ENCODE measurements at places on chromosomes 1 and 21.

GRCh38 chr1:95039360-95040031, 33.3 kb downstream of the ALG14 start:
- H3K36me3 ChIP-seq = no peaks in the 10 kb centered on the region
- H3K27me3 ChIP-seq = no peaks in the 10 kb centered on the region
- no peak for DNase-seq
- no peak overlapping the region for H3K4me3 ChIP-seq
- H3K4me1 ChIP-seq = no peaks in the 10 kb centered on the region
- H3K27ac ChIP-seq = no peak overlapping the region

- no peaks in the 10 kb centered on the region for H3K27me3 ChIP-seq
- no peak overlapping the region for H3K27ac ChIP-seq
- H3K4me1 ChIP-seq = peaks cover 3% of the 10 kb centered on the region
- no peak overlapping the region for H3K4me3 ChIP-seq
Measured at GRCh38 chr1:83850834-83851233, 148.1 kb downstream of the TTLL7 start.

DNA sequence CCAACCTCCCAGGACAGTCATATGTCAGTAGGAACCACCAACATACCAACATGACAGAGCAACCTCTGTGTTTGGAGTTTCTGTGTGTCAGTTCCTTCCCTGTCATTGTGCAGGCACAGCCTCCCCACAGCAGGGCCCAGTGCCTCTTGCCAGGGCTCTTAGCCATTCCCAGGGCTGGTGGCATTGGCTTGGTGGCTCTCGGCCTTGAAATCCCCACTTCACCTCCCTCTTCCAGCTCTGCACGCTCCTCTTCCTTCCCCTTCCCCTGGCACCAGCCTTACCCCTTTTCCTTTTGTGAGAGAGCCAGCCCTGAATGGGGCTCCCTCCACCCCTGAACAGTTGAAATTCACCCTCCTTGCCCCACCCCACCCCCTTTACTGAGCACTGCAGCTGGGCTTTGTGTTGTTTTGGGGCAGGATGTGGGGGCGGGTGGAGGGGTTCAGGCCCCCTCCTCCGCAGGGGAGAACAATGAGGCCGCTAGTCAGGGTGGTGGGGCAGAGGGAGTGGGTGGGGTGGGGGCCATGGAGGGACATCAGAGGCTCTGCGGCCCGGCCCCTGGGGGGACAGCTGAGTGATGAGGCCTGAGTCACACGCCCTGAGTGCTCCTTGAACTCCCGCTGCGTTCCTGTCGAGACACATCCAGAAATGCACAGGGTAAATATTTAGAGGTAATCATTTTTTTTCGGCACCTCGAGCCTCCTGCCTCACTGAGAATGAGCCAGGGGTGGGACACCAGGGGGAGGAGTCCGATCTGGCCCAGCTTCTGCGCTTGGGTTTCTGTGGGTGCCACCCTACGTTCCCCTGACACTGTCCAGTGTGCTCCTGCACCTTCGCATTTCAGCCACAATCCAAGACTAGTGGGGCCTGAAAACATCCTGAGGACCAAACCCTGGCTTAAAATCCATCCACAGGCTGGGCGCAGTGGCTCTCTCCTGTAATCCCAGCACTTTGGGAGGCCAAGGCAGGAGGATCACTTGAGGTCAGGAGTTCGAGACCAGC, 28.6 kb downstream of the LGR6 start:
- no peaks in the 10 kb centered on the region for H3K36me3 ChIP-seq
- no peak overlapping the region for H3K4me3 ChIP-seq
- DNase-seq = no peak
- peaks cover 31% of the 10 kb centered on the region for H3K27me3 ChIP-seq
- H3K27ac ChIP-seq = no peak overlapping the region
- peaks cover 6% of the 10 kb centered on the region for H3K4me1 ChIP-seq

DNA sequence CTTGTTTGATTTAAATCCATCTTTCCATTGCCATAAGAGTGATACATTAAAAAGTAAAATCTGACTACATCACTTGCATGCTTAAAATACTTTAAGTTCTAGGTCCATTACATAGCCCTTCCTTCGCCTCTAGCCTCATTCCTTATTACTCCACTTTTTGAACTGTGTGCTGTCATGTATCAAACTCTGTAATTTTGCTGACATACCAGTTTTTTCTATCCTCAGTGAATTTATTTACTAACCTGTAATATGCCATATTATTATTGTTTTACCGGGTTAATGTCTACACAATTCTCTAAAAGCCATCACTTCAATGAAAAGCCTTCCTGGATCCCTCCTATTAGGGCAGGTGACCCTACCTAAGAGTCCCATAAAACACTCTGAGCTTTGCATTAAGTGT, 4.9 kb upstream of the SPRR2G start:
- peaks cover 2% of the 10 kb centered on the region for H3K27me3 ChIP-seq
- H3K4me1 ChIP-seq = no peaks in the 10 kb centered on the region
- H3K36me3 ChIP-seq = no peaks in the 10 kb centered on the region
- no peak for DNase-seq

GRCh38 chr21:41760411-41760810, 6.4 kb downstream of the RIPK4 start:
- no peak for DNase-seq
- H3K36me3 ChIP-seq = no peaks in the 10 kb centered on the region
- H3K27me3 ChIP-seq = peaks cover 47% of the 10 kb centered on the region
- peaks cover 9% of the 10 kb centered on the region for H3K4me1 ChIP-seq
- no peak overlapping the region for H3K4me3 ChIP-seq
- H3K27ac ChIP-seq = no peak overlapping the region

GRCh38 chr1:162004441-162004950, 19.2 kb downstream of the OLFML2B start:
- no peak overlapping the region for H3K27ac ChIP-seq
- no peak overlapping the region for H3K4me3 ChIP-seq
- H3K27me3 ChIP-seq = peaks cover 3% of the 10 kb centered on the region

- no peak overlapping the region for H3K4me3 ChIP-seq
- no peak for DNase-seq
- H3K36me3 ChIP-seq = no peaks in the 10 kb centered on the region
- H3K4me1 ChIP-seq = no peaks in the 10 kb centered on the region
Measured at GRCh38 chr1:178273707-178274410, 180.0 kb downstream of the RASAL2 start.

GRCh38 chr1:55868026-55868425, 652.9 kb upstream of the USP24 start:
- DNase-seq = no peak
- H3K36me3 ChIP-seq = no peaks in the 10 kb centered on the region
- no peak overlapping the region for H3K27ac ChIP-seq
- no peaks in the 10 kb centered on the region for H3K27me3 ChIP-seq

GRCh38 chr1:58123051-58123450, 423.5 kb downstream of the OMA1 start:
- no peaks in the 10 kb centered on the region for H3K36me3 ChIP-seq
- no peak for DNase-seq
- no peak overlapping the region for H3K27ac ChIP-seq
- H3K4me1 ChIP-seq = peaks cover 6% of the 10 kb centered on the region

DNA sequence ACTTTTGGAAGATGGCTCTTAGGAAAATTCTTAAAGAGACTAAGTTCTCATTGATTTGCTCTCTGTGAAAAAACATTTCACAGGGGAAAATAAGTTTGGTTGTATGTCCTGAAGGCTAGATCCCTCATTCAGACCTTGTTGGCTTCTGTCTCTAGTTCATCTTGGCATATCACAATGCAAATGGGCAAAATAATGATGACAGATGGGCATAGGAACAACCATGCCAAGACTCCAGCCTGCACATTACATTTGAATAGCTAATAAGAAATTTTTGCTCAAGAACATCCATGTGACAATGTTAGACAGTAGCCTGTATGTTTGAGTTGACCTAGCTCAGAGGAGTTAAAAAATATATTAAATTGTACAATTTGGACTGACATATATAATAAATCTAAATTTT, 292.9 kb downstream of the PLA2G4A start:
- no peak for DNase-seq
- no peaks in the 10 kb centered on the region for H3K27me3 ChIP-seq
- H3K36me3 ChIP-seq = no peaks in the 10 kb centered on the region

DNA sequence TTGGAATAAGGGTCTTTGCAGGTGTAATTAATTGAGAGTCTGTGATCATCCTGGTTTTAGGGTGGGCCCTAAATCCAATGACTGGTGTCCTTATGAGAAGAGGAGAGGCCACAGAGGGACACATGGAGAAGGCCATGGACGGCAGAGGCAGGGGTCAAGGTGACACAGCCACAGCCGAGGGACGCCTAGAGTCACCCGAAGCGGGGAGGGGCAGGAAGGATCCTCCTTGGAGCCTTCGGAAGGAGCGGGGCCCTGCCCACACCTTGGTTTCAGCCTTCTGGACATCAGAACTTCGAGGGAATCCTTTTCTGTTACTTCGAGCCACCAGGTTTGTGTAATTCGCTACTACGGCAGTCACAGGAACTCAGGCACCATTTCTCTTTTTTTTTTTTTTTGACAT, 31.1 kb downstream of the RRP1 start:
- no peaks in the 10 kb centered on the region for H3K27me3 ChIP-seq
- DNase-seq = no peak
- no peak overlapping the region for H3K4me3 ChIP-seq
- H3K27ac ChIP-seq = no peak overlapping the region

- no peaks in the 10 kb centered on the region for H3K27me3 ChIP-seq
- no peak for DNase-seq
- H3K4me3 ChIP-seq = no peak overlapping the region
Measured at GRCh38 chr1:191498318-191498717, 659.9 kb upstream of the RGS18 start.

DNA sequence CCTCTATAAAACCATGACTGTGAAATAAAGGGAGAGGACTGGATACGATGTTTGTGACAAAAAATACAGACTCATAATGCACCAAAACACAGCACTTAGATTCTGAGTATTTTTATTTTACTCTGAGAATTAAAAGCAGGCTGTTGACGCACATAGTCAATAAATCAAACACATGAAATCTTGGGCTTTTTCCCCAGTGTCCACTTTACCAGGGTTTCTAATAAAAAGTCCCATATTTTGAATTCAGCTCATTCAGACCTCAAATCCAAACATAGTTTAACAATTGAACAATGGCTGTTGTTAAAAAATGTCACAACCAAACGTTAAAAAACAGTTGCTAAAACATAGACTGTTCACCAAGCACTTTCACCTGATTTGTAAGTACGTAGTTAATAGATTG, 553.4 kb downstream of the LTN1 start:
- H3K4me3 ChIP-seq = no peak overlapping the region
- no peak for DNase-seq
- H3K36me3 ChIP-seq = no peaks in the 10 kb centered on the region
- H3K27me3 ChIP-seq = no peaks in the 10 kb centered on the region
- H3K27ac ChIP-seq = no peak overlapping the region
- H3K4me1 ChIP-seq = peaks cover 1% of the 10 kb centered on the region

DNA sequence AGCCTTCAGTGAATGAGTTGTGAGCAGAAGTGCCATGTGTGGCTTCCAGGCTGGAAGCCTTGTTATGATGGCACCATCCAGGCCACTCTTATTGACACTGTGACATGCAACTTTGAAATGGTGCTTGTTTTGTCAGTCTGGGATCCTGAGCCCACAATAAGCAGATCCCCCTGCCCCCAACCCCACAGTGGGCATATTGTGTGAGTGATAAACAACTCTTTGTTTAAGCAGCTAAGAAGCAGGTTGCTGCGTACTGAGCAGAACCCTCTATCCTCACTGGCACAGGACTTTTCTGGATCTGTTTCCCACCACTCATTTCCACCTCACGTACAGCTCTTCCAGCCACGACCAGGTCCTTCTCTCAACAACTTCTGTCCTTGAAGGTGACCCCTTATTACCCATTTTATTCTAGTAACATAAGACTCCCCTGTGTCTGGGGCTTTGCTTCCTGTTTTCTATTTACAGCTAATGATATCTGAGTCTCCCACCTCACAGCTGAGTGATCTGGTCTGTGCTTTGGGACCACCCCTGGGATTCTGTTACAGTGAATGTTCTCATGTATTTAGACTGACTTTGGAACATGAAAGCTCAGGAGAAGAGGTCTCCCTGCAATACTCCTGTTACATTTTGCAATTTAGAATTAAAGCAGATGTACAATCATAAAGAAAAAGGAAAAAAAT, 375.5 kb downstream of the PCP4 start:
- H3K36me3 ChIP-seq = no peaks in the 10 kb centered on the region
- H3K4me3 ChIP-seq = no peak overlapping the region
- no peaks in the 10 kb centered on the region for H3K4me1 ChIP-seq

DNA sequence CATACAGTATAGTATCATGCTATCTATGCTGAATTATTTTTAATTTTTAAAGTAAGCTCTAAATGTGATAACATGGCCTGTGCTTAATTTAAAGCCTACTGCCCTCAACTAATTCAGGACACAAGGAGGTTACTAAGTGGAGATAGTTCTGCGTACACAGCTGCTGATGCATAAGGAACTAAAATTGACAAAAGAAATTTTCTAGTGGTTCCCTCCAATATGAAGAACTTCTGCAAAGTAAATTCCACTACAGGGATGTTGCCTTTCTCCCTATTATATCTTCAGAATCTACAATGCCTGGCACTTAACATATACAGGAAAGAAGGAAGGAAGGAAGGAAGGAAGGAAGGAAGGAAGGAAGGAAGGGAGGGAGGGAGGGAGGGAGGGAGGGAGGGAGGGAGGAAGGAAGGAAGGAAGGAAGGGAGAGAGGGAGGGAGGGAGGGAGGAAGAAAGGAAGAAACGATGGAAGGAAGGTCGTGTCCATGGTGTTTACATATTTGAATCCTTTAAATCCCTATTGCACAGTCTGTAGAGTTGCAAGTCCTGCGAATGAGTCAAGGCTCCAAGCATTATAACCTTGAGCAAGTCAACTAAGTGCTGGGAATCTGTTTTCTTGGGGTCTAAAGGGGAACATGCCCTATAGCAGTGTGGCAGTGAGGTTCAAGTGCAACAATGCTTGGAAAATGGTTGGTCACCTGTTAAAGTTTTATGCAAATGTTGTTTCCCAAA, 171.2 kb downstream of the LMX1A start:
- no peak for DNase-seq
- no peaks in the 10 kb centered on the region for H3K4me1 ChIP-seq
- peaks cover 2% of the 10 kb centered on the region for H3K27me3 ChIP-seq

GRCh38 chr21:25375675-25376074, 231.6 kb downstream of the MRPL39 start:
- no peaks in the 10 kb centered on the region for H3K36me3 ChIP-seq
- DNase-seq = no peak
- H3K4me3 ChIP-seq = no peak overlapping the region
- peaks cover 31% of the 10 kb centered on the region for H3K27me3 ChIP-seq
- no peak overlapping the region for H3K27ac ChIP-seq
- peaks cover 8% of the 10 kb centered on the region for H3K4me1 ChIP-seq

DNA sequence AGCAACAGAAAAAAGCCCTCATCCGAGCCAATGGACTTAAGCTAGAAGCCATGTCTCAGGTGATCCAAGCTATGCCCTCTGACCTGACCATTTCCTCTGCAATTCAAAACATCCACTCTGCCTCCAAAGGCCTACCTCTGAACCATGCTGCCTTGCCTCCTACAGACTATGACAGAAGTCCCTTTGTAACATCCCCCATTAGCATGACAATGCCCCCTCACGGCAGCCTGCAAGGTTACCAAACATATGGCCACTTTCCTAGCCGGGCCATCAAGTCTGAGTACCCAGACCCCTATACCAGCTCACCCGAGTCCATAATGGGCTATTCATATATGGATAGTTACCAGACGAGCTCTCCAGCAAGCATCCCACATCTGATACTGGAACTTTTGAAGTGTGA, 20.7 kb downstream of the NR5A2 start:
- H3K27ac ChIP-seq = no peak overlapping the region
- H3K4me3 ChIP-seq = no peak overlapping the region
- H3K4me1 ChIP-seq = no peaks in the 10 kb centered on the region
- peaks cover 53% of the 10 kb centered on the region for H3K27me3 ChIP-seq

Measured in activated naive CD8-positive, alpha-beta T cell treated with anti-CD3 and anti-CD28 coated beads, Interleukin-2, amount 10 ng/mL, durations not matched to agents 7 days and 5 days (primary cell).